ENCODE measurements at places on chromosomes 2 and 18.

DNA sequence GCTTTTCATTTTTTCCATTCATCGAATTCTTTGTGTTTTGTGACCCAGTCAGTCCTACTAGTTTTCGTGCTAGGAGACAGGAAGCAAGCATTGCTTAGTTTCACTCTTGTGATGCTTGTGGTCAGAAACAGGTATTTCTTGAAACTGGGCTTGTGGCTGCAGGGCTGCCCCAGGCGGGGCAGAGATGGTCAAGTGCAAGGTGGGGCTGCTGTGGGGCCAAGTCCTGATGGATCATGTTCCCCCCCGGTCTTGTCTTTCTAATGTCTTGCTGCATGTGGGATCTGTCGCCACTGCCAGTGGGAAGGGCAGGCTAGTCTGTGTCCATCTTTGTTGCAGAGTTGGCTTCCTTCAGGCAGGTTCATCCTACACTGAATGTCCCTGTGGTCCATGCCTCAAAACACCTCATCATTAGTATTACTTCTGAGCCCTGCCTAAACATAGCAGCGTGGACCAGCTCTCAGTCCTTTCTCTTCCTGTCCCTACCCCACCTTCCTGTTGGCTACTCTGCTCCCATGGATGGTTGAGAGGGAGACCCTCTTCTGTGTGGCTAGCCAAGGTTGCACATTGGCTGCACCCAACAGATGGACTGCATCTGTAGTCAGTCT is 38.7 kb downstream of the INPP4A start:
- no peak for DNase-seq

GRCh38 chr2:239882781-239883180 is 142.4 kb downstream of the NDUFA10 start:
- DNase-seq, result no peak

DNA sequence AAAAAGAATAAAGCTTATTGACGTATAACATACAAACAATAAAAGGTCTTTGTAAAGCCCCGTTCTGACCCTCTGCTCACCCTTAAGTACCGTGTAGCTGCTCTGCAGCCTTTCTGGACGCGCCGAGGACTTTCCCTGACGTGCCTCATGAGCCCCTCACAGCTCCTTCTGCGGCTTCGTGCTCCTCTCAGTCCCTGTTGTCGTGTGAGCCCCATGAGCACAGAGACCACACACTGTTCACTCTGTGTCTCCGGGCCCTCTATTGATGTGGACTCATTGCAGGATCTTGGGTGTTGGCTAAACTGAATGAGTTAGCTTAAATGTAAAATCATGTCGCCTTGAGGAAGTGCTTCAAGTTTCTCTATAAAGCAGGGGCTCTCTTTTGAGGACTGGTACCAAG is 43.6 kb upstream of the INHBB start:
- DNase-seq, result no peak

- DNase-seq, result no peak
These were observed 20.1 kb downstream of the ARL4C start for GRCh38 chr2:234476766-234477165.

GRCh38 chr2:218081063-218081462 is 12.0 kb downstream of the RUFY4 start:
- DNase-seq, result no peak

- no peak for DNase-seq
These were observed 679 bp downstream of the RNF144A start for GRCh38 chr2:6917761-6918421.

- peak; percentile 24 for DNase-seq
These were observed 814 bp downstream of the FZD7 start for GRCh38 chr2:202034249-202035088.

DNA sequence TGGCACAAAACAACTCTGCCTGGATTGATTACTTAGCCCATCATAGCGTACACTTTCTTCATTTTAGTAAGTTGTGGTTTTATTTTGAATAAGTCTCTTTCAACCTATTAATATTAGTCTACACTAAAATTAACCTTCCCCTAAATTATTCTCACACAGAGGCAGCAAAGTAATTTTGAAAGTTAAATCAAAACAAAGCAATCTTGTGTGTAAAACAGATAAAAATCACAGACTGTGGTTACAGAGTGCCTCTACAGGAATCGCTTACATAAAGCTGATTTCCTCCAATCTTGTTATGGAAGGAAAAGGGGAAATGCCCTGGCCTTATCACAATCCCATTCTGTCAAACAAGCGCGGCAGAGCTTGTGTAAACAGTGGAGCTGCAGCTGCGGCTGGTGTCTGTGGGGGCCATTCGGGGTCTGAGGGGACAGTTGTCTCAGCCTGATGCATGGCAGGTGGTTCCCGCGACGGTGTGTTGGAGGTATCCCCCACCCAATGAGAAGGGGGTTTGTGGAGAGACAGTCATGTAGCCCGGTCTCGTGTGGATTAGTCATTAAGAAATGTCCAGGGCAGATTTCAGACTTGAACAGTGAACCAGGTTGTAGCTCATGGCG is 42.1 kb downstream of the BCL2L11 start:
- DNase-seq, result peak; percentile 40

All from germinal center (tissue), 1 donor.